ENCODE measurements at places on chromosomes 7 and 10.

GRCh38 chr10:102633287-102633686 is 11.0 kb upstream of the TRIM8 start:
- peak; percentile 80 for DNase-seq

GRCh38 chr10:56599201-56599600 is 238.1 kb upstream of the ZWINT start:
- DNase-seq: no peak

GRCh38 chr7:43430411-43430810 is 152.5 kb upstream of the STK17A start:
- no peak for DNase-seq

DNA sequence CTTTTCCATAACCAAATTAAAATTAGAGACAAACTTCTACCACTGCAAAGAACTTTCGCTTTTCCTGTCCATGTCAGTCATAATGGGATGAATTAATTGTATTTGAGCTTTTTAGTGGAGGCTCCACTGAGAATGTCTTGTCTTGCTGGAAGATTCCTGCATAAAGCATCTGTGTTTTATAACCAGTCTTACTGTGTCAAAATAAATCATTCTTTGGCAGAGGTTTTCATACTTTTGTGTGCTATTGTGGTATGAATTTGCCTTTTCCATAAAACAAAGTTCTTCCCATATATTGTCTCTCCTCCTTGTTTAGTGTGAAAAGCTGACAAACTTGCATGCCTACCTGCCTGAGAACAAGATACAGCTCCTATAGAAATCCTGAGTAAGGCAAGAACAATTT is 124.8 kb upstream of the CCDC6 start:
- no peak for DNase-seq

DNA sequence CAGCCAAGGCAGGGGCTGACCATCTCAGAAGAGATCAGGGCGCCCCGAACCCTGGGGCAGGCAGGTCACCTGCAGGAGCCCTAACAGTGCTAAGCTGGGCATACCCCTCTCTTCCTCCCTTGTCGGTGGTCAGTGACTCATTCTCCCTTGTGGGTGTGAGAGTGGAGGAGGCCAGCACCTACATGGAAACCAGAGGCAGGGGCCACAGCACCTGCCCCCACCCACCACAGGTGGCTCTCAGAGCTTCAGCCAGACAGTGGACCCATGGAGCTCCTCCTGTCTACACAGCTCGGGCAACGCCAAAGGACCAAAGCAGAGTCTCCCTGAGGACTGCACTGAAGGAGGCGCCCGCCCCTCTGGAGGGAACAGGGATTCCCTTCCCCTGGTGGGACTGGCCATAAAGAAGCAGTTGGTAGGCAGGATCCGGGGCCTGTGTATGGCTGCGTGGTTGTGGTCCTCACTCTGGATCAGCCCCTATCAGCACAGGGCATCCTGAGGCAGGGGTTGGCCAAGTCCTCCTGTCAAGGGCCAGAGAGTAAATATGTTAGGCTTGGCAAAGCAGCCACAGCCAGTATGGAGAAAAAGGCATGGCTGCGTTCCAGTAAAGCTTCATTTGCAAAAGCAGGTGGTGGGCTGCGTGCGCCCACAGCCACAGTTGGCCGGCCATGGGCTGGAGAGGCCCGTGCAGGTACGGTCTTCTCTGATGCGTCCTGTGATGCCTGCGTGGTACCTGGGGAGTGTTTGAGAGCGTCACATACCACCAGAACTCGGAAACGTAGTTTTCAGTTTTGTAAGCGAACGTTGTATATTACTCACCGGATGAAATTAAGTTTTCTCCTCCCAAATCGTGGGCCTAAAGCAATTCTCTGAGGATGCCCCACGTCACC is 198.2 kb downstream of the EBF3 start:
- no peak for DNase-seq

DNA sequence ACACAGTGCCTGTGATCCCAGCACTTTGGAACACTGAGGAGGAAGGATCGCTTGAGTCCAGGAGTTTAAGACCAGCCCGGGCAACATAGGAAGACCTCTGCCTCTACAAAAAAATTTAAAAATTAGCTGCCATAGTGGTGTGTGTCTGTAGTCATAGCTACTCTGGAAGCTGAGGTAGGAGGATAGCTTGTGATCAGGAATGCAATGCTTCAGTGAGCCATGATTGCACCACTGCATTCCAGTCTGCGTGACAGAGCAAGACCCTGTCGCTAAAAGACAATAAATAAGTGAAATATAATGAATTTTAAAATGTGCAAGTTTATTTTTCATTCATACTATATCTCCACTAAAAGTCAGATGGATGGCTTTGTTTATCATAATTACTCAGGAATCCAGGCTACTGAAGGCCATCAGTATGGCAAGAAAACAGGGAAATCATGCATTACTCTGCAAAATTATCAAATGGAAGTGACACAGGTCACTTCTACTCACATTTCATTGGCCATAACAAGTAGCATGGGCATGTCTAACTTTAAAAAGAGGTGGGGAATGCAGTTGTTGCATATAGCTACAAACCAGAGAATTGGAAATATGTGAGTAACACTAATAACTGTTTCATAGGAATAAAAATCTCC is 32.9 kb upstream of the FAM3C start:
- DNase-seq: peak; percentile 76

All from fibroblast of skin of back (primary cell).